NCI-H446 treated with DMSO at 0.1 percent for 48 hours (cell line): ENCODE measurements at places on chromosomes 5 and 9.
A peak's percentile ranks its signal among the peaks of the same experiment; 100 is the strongest.

DNA sequence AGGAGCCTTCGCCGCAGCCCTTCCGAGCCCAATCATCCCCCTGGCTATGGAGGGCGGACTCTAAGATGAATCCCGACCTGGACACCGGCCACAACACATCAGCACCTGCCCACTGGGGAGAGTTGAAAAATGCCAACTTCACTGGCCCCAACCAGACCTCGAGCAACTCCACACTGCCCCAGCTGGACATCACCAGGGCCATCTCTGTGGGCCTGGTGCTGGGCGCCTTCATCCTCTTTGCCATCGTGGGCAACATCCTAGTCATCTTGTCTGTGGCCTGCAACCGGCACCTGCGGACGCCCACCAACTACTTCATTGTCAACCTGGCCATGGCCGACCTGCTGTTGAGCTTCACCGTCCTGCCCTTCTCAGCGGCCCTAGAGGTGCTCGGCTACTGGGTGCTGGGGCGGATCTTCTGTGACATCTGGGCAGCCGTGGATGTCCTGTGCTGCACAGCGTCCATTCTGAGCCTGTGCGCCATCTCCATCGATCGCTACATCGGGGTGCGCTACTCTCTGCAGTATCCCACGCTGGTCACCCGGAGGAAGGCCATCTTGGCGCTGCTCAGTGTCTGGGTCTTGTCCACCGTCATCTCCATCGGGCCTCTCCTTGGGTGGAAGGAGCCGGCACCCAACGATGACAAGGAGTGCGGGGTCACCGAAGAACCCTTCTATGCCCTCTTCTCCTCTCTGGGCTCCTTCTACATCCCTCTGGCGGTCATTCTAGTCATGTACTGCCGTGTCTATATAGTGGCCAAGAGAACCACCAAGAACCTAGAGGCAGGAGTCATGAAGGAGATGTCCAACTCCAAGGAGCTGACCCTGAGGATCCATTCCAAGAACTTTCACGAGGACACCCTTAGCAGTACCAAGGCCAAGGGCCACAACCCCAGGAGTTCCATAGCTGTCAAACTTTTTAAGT lies 819 bp downstream of the ADRA1B start:
- DNase-seq: no peak

GRCh38 chr5:146660376-146660960 lies 144.5 kb upstream of the GPR151 start:
- no peak for DNase-seq

DNA sequence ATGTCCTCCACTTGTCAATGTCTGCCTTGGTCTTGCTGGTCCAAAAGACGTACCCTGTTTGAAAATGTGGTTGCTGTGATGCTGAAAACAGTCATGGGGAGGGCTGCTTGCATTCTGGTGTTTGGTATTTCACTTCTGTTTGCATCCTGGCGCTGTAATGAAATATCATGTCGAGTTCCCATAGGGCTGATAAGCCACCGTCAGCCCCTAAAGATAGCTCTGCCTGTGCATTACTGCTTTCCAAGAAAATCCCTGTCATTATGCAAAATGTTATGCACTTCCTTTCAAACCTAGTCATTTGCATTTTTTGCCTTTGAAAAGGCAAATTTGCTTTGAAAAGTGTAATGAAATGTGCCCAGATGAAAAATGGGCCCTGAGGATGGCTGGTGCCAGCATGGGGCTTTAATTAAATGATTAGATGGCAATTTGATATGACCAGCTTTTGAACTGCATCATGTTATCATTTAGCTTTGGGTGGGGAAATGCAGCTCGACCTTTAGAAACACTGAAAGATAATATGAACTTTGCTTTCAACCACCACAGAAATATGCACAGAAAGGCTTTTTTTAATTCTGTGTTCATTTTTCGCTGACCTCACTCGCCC lies 374.4 kb upstream of the SGCD start:
- DNase-seq: no peak

DNA sequence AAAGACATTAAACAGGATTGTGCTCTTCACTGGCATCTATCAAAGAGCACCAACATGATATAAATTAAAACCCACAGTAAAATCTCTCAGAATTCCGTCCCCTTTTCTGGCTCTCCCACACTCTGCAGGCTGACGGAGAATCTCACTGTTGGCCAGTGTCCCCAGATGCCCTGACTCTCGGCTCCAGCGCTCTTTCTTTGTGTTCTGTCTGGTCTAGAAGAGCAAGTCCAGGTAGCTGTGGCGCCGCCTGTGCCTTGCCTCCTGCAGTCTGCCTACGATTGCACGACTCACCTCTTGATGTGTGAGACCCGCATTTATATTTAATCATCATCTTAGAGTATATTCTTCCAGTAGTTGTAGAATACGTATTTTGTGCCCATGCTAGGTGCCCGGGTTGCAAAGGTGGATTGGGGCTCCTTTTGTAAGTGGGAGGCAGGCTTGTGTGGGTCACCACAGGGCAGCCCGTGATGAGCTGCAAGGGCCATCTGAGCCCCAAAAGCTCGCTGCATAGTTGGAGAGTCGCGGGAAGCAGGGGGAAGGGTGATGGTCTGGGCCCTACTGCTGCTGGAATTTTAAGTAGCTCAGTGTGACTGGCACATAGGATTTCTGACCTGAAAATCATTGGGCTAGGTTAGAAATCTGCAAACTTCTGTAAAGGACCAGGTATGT lies 55.6 kb downstream of the EHMT1 start:
- DNase-seq: no peak

- no peak for DNase-seq
Measured at GRCh38 chr9:88659126-88659525, 124.1 kb downstream of the NXNL2 start.

DNA sequence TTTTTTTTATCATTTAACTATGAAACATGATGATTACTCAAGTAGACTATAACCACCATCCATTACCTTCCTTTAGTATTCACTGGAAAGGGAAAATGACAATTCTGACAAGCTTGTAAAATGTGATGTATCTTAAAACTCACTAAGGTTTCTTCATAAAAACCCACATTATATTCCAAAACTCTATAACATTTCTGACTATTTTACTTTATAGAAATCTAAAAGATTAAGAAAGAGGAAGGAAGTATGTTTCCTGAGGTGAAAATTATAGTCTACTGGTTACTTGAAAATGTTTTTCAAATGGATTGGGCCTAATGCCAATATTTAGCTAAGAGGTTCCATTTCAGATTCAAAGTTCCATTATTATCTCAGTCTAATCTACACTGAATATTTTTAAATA lies 1982.2 kb upstream of the C9orf72 start:
- DNase-seq: no peak

DNA sequence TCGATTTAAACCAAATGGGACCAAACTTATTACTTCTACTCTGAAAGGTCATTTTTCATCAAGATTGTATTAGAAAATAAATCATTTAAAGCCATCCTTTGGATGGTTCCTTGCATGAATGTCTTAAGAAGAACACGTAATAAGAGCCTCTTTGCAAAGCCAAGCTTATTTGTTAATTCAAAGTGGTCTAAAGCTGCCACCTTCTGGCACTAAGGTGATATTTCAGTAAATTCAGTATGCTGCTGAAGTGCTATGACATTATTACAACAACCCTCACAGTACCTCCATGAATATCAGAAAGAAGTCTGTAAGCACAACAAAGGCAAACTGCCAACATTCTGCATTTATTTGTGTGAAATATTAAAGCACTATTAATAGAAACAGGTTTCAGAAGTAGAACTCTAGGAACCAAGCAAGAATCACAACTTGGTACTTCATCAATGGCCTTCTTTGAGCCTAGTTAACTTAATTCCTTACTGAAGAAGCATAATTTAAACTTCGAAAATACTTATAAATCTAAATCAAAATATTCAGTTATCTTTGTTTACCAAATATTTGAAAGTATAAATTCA lies 53.1 kb upstream of the TYRP1 start:
- peak; percentile 68 for DNase-seq

GRCh38 chr5:131634666-131634995 lies 398 bp downstream of the RAPGEF6 start:
- DNase-seq: peak; percentile 41

- DNase-seq: no peak
Measured at GRCh38 chr5:79436224-79436623, 77.7 kb downstream of the HOMER1 start.

GRCh38 chr5:1926071-1926440 lies 43.3 kb upstream of the IRX4 start:
- no peak for DNase-seq

DNA sequence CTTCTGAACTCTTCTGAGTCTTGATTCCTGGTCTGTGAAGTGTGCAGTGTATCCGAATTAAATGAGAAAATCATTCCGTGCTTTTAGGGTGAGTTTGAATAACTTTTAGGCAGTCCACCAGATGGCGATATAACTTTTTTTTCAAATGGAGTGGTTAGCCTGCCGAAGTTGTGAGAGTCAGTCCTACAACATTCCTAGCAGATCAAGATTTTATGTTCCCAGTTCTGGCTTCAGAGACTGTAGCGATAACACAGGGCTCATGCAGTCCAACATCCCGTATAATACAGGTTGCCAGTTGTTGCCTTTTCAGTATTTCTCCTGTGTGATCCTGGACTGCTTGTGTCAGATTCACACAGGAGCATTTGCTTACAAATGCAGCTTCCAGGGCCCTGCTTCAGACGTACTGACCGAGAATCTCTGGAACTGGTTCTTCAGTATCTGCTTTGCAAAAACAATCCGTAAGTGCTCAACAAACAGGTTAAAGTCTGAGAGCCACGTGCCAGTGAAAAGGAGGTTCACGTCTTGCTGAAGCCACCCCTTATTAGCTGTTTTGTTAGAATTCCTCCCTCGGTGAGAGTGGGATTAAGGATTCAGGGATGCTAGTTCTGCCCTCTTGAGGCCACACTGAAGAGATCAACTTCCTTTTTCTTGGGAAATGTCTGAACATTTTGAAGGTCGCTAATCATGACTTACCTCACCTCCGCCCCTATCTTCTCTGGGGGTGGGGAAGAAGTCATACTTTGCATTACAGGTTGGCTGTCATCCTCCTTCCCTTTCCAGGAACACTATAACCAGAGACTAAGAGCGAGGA lies 22.8 kb downstream of the SMIM3 start:
- peak; percentile 37 for DNase-seq

- no peak for DNase-seq
Measured at GRCh38 chr5:78927657-78928282, 57.3 kb downstream of the ARSB start.

DNA sequence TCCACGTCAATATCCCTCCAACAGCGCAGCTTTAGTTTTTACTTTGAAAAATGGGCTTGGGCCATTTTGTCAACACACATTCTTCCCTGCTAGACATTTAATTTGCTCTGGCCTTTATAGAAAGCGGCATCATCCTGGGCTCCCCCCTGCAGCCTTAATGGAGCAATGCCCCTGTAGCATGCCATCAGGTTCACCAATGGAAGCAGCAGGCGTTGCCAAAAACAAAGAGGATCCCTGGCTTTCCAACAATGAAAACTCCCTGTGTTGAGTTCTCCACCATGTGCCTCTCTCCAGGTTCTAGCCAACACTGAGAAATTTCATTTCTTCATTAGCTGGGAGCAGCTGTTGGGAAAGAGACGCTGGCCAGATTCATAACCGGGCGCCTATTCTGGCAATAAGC lies 139.5 kb downstream of the ZNF622 start:
- no peak for DNase-seq

GRCh38 chr9:74711341-74711740 lies 176.4 kb downstream of the TRPM6 start:
- DNase-seq: no peak

GRCh38 chr9:127869310-127870152 lies 7.9 kb downstream of the AK1 start:
- DNase-seq: no peak

- DNase-seq: no peak
Measured at GRCh38 chr9:136645352-136645902, 17.3 kb upstream of the EGFL7 start.

GRCh38 chr5:138626333-138626944 lies 51.2 kb upstream of the HSPA9 start:
- DNase-seq: no peak

DNA sequence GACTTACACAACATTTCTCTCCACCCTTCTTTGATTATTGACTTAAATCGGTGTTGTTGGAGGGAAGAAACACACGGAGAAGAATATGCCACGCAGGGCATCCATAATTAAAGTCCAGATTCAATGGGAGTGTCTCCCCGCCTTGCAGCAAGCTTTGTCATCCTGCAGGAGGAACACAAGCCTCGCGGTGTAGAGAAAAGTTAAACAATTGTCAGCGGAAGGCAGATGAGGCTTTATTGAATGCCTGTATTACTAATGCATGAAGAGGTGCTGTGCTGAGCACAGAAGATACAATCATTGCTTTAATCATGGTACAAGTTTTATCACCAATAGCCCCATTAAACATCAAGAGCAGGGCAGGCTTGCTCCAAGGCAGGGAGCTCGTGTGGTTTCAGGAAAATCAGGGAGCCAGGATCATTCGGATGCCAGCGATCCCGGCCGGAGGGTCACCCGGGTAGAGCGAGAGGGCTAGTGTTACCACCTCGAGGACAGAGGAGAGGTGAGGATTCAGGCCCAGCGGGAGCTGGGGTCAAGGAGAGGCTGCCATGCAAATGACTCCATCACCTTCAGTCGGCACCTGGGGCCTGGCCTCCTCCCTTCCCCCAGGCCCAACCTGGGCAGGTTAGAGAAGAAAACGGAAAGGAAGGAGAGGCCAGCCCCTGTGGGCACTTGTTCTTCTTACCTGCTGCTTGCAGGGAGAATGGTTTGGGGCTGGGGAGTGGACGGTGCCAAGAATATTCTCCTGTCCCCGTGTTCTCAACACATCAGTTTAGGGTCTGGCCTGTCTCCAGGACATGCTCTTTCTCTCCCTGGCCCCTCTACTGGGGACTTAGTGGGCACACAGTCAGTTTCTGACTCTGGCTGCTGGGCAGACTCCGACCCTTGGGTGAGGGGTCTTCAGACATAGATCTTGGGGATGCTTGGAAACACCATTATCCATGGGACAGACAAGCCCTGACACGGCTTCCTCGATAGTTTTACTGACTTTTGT lies 289.5 kb downstream of the IRX2 start:
- DNase-seq: no peak

DNA sequence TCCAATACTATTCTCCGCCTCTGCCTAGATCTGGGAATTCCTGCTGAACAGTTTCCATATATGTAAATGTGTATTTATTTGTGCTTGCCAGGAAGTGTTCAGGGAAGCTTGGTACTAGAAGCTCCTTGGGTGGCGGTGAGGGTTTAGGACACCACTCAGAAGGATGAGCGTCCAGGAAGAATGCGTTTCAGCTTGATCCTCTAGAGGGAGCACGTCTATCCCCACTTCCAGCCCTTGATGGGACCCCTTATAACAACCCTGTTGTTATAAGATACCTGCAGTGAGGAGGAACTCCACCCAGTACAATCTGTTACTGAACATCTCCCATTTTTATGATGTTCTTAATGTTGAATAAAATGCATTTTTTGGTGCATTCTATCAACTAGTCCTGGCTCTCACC lies 88.9 kb downstream of the CYFIP2 start:
- DNase-seq: no peak
